ENCODE measurements at places on chromosomes 13 and 19.

DNA sequence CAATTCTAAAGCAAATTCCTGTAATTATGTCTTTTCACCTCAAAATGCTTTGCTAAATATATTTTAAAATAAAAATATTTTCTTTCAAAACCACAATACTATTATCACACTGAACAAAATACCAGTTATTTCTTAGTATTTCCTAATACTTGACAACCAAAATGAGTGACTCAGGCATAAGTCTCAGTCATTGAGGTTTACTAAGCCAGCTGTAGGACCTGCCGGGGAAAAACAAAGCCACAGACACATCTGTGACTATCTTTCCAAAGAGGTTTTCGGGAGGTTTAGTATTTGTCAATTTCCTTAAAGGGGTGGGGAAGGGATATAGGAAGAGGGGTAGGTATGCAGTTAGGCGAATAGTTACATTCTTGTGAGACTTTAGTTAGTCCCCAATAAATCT is 3.2 kb upstream of the ZNF235 start:
- peak; percentile 29 for DNase-seq

- DNase-seq, result no peak
Observed at GRCh38 chr13:40402931-40403431, 263.5 kb downstream of the FOXO1 start.

GRCh38 chr19:12796146-12797071 is 5.1 kb downstream of the JUNB start:
- peak; percentile 83 for DNase-seq

DNA sequence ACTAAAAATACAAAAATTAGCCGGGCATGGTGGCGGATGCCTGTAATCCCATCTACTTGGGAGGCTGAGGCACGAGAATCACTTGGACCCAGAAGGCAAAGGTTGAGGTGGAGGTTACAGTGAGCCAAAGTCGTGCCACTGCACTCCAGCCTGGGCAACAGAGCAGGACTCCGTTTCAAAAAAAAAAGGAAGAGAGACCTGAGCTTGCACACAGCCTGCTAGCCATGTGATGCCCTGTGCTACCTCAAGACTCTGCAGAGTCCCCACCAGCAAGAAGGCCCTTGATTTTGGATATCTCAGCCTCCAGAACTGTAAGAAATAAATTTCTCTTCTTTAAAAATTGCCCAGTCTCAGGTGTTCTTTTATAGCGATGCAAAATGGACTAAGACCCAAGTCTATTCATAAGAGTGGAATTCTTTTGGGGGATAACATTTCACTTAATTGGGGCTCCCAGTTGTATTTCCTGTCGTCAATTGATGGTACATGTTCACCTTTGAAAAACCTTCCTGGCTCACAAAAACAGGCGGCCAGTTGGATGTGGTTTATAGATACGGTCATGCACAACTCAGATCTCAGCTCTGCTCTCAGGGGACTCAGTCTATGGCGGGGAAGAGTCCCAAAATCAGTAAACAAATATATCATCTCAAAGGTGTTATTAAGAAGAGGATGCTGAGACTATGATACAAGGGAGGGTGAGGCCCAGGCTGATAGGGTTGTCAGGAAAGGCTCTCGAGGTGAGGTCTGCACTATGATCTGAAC is 2.4 kb upstream of the CHERP start:
- DNase-seq, result no peak

- no peak for DNase-seq
Observed at GRCh38 chr19:13027557-13027956, 32.3 kb downstream of the NFIX start.

GRCh38 chr13:85261757-85262346 is 537.4 kb downstream of the SLITRK6 start:
- peak; percentile 56 for DNase-seq

DNA sequence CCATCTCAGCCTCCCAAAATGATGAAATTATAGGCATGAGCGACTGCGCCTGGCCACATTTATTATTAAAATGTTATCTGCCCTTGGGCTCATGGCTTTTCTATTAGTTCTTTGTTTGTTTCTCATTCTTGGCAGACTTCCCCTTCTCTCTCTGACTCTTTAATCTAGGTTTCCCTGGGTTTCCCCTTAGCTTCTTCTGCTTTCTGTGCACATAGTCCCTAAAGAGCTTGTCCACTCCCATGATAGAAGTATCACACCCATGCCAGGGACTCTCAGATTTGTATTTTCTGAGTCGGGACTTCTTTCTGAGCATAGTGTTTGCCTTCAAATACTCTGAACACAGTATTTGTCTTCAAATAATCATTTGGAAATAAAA is 38.6 kb upstream of the ITM2B start:
- DNase-seq, result peak; percentile 90

GRCh38 chr13:41058295-41059070 is 2.8 kb upstream of the WBP4 start:
- peak; percentile 60 for DNase-seq

GRCh38 chr13:27117158-27117557 is 54.5 kb downstream of the USP12 start:
- peak; percentile 20 for DNase-seq

DNA sequence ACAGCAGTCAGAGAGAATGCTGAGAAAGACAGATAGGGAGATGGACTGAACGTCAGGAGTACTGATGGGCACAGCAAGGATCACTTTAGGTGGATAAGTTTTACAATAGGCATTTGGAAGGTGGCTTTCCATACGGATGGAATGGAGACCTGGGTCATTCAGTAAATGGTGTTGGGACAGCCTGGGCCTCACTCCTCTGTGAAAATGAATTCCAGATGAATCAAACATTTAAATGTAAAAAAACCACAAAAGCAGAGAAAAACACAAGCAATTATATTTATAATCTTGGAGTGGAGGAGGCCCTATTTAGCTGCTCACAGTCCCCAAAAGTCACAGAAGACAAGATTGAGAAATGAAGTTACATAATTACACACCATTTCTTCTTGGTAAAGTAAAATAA is 4.7 kb downstream of the IL17D start:
- no peak for DNase-seq

DNA sequence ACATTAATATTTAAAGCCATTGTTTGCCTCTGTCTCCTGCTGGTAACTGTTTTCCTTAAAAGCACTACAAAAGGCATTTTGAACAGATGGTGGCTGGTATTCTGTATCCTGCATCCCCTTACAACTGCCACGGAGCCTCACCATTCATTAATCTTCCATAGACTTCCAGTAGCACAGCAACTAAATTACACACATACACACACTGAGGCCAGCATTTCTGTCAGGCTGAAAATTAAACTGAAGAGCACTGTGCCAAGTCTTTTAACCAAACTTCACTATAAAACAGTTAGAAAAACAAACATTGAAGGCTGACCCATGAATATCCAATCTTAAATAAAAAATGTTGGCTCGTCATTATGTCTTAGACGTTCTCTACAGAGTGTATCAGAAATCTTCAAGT is 697.8 kb downstream of the DACH1 start:
- no peak for DNase-seq

GRCh38 chr19:5621311-5621944 is 1.1 kb downstream of the SAFB2 start:
- no peak for DNase-seq

DNA sequence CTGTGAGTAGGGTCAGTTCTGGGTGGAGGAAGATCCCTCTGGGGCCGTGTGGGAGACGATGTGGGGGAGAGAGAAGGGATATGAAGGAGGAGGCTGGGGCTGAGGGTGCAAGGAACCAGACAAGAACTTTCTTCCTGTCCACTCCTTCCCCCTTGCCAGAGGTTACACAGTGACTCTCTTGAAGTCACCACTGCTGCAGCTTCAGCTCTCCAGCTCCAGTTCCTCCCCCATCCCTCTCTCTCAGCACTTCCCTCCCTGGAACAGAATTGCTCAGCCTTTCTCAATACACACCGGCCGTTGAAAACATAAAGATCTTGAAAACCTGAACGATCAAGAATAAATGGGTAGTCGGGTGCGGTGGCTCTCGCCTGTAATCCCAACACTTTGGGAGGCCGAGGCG is 5.1 kb downstream of the ZSWIM9 start:
- no peak for DNase-seq

GRCh38 chr19:14127929-14128509 is 8.4 kb downstream of the ASF1B start:
- DNase-seq, result no peak

DNA sequence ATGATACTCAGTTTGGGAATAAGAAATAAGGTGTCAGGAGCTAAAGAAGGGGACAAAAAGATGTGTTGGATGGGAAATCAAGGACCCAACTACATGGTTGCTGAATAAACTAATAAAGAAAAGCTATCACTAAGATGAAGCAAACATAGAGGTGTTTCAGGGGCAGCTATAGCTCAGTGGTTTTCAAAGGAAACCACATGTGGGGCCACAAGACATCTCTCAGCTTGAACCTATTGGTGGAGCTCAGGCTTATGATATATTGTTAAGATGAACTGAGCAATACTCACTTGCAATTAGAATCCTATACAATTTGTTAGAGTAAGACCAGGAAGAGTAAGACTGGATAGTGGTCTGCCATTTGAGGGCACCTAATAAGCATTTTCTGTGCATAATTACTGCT is 45.1 kb upstream of the SPRY2 start:
- no peak for DNase-seq

- peak; percentile 87 for DNase-seq
Observed at GRCh38 chr19:10228920-10229319, 2.2 kb downstream of the S1PR2 start.

- peak; percentile 82 for DNase-seq
Observed at GRCh38 chr13:46211483-46212351, at the start of gene LRRC63. LRRC63 (plus strand) TSS chr13:46211928; CDS start chr13:46213035, 1,107 bp downstream.

- DNase-seq, result no peak
Observed at GRCh38 chr19:51333836-51334460, 8.0 kb downstream of the VSIG10L start.

DNA sequence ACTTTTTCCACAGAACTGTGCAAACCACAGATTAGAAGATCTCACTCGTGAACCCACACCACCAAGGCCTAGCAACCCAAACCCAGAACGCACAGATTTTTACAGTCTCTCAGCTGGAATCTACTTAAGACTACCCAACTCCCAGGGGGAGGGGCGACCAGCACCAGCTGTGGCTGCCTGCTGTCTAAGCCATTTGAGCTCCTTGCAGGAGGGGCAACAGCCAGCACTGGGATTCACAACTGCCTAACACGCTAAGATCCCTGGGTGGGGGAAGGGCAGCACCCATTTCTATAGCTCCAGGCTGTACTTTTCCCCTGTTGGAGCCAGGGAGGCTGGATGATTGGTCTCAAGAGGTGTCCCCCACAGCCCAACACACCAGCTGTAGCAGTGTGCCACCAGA is 368.8 kb downstream of the SUCLA2 start:
- no peak for DNase-seq

- DNase-seq, result no peak
Observed at GRCh38 chr19:5575590-5575989, 7.8 kb upstream of the TINCR start.

DNA sequence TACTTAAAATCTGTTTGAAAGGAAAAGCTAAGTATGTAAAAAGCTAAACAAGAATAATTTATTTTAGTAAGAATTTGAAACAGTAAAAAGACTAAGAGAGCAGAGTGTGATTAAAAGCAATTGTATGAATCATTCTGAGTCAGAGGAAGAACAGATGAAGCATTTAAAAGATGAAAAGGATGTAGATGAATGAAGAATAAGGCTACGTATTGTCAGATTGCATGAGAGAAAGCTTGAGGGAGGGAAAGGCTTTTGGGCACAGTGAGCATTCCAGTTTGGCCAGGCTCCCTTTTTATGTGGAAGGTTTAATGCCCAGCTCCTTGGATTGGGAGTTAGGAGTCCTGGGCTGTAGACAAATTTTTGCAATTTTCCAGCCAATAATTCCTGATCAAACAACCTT is 117.7 kb downstream of the FREM2 start:
- DNase-seq, result no peak

GRCh38 chr19:48953990-48954594 is 583 bp upstream of the BAX start:
- no peak for DNase-seq

DNA sequence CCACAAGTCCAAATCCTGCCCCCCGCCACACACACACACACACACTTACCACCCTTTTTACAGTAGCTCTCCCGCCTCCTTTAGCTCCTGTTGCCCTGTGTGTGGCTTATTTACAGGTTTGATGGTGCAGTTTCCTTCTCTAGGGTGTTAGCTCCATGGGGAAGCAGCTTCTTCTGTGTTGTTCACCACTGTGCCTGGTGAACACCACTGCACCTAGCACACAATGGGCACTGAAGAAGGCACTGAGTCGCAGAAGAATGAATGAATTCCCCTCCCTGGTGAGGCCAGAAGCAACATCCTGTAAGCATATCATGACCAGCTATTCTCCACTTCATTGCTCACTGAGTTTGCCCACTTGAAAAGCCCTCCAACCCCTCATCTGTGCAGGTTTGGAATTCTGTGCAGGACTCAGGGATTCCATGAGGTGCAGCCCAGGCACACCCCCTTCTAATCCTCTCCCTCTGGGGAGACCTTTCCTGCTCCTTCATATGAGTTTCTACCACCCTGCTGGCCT is 3.0 kb upstream of the RAB20 start:
- DNase-seq, result no peak

- no peak for DNase-seq
Observed at GRCh38 chr13:99866781-99867180, 104.8 kb downstream of the ZIC5 start.

- peak; percentile 92 for DNase-seq
Observed at GRCh38 chr19:944171-944567, 18.3 kb downstream of the ARID3A start.

DNA sequence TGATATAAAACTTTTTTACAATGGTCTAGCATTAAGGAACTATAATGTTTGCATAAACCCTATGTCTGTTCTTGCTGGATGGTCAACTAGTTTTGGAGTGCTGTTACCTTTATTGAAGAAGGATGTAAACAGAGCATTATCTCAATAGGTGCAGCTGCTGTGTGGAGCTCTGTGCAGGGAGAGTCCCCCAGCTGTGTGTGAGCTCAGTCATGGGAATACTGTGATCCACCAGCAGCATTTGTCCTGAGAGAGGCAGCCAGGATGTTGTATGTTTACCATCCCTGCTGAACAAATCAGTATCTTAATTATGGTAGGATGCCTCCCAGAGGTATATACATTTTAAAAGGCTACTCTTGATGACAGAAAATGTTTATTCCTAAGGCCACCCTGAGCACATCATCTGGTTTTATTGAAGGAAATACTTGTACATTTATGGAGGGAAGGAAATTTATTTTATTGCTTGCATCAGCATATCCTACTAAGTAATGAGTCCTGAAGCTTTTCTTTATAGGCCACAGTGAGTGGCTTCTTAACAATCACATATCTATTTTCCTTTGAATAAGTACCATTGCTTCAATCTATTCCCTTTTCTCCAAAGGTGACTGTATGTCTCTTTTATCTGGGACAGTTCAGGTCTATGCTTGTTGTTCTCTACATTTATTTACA is 11.7 kb downstream of the RAP2A start:
- DNase-seq, result no peak
